ENCODE measurements at places on chromosomes 5 and 9. TPM values are rescaled to one million over a fixed set of nuclear protein-coding genes. Genes with fewer than 3 reads are reported as not detected.

- no peak for DNase-seq
- H3K4me1 ChIP-seq: no peaks in the 10 kb centered on the region
Measured at GRCh38 chr5:58718269-58718978, 135.5 kb downstream of the RAB3C start.

DNA sequence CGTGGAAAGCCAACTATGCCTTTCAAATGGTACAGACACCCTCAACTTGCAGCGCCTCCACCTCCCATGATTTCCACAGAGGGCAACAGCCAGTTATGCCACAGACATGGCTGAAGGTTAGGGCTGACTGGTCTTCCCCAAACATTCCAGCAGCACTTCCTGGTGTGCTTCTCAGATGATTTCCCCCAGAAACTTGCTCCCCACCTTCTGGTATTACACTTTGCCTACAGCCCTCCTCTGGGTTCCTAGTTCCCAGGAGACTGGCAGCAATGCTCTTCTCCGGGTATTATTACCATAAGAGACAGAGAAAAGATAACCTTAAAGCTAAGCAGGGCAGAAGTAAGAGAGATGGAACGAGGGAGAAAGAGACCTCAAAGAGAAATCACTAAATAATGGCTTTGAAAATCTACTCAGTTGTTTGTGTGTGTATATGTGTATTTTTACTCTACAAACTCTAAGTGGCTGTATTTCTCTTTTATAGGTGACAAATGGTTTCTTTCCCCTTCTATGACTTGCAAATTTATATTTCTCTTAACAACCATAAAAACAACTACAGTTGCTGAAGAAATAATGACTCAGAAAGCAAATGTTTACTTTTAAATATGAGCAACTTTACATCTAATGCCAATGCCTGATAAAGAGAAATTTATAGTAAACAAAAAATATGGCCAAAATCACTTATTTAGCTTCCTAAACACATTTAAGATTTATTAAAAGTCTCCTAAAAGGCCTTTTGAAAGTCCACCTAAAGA, 133.8 kb downstream of the PDE4D start:
- no peak overlapping the region for H3K27ac ChIP-seq
- no peaks in the 10 kb centered on the region for H3K4me1 ChIP-seq
- H3K36me3 ChIP-seq: no peaks in the 10 kb centered on the region
- no peaks in the 10 kb centered on the region for H3K27me3 ChIP-seq

The SWI5 gene
- polyA plus RNA-seq: 23.4 TPM

DNA sequence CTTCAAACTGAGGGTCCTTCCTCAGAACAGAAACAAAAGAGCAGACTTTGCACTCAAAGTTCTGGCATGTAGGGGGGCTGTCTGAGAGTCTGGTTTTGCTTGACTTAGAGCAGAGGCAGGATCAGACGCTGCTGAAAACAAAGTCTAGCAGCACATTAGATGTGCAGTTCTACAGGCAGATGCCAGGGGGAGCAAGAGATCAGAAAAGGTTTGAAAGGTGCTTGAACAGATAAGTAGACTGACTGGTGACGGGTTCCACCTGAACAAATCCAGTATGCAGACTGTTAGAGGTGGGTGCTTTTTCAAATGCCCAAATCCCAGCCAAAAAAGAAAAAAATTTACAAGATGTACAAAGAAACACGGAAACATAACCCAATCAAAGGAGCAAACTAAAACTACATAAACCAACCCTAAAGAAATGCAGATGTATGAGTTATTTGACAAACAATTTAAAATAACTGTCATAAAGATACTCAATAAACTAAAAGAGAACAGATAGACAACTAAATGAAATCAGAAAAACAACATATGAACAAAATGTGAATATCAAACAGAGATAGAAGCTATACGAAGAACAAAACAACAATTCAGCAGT, 194.7 kb upstream of the FREM1 start:
- H3K27me3 ChIP-seq: no peaks in the 10 kb centered on the region
- no peak overlapping the region for H3K27ac ChIP-seq
- DNase-seq: no peak
- H3K4me3 ChIP-seq: no peak overlapping the region

- H3K36me3 ChIP-seq: no peaks in the 10 kb centered on the region
- H3K27ac ChIP-seq: no peak overlapping the region
- no peaks in the 10 kb centered on the region for H3K4me1 ChIP-seq
- no peak overlapping the region for H3K4me3 ChIP-seq
- no peaks in the 10 kb centered on the region for H3K27me3 ChIP-seq
Measured at GRCh38 chr5:55917402-55918086, 66.4 kb downstream of the IL31RA start.

- H3K4me1 ChIP-seq: no peaks in the 10 kb centered on the region
- no peak overlapping the region for H3K4me3 ChIP-seq
- H3K36me3 ChIP-seq: no peaks in the 10 kb centered on the region
- H3K27ac ChIP-seq: no peak overlapping the region
Measured at GRCh38 chr5:96459313-96460121, 26.5 kb upstream of the PCSK1 start.

The CYSRT1 gene
- polyA plus RNA-seq: not detected

DNA sequence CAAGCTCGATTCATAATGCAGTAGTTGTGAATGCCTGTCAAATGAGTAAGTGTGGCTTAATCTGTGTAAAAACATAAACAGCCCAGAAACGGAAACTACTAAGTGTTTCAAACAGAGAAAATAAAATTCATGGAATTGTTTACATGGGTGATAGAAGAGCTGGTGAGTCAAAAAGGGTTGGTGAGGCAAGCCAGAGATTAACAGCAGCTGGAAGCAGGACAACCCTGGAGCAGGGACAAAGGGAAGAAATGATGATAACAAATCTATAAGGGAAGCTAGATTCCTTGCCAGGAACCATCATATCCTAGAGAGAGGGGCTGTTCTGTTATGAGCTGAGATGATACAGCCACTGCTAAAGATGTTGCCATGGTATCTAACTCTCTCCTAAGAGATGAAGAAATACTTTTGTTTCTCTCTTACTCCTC, 18.0 kb upstream of the PRR16 start:
- no peak overlapping the region for H3K4me3 ChIP-seq
- no peak for DNase-seq
- H3K36me3 ChIP-seq: no peaks in the 10 kb centered on the region
- H3K4me1 ChIP-seq: peaks cover 8% of the 10 kb centered on the region

DNA sequence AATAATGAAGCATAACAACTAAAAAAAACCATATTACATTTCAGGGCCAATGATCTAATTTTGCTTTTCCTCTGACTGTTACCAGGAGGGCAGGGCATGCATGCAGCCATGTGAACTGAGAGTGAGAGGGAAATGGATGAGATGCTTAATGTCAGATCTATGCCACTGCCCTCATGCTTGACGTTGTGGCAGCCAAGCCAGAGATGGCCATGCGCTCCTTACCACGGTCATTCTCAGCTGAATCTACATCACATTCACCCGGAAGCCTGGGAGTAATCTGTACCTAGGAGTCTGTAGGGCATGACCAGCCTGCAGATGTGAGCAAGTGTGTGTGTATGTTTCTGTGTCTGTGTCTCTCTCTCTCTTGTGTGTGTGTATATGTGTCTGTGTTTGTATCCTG, 183.7 kb downstream of the KDM4C start:
- no peak overlapping the region for H3K4me3 ChIP-seq
- H3K4me1 ChIP-seq: peaks cover 21% of the 10 kb centered on the region
- no peaks in the 10 kb centered on the region for H3K27me3 ChIP-seq
- DNase-seq: no peak
- H3K36me3 ChIP-seq: no peaks in the 10 kb centered on the region

DNA sequence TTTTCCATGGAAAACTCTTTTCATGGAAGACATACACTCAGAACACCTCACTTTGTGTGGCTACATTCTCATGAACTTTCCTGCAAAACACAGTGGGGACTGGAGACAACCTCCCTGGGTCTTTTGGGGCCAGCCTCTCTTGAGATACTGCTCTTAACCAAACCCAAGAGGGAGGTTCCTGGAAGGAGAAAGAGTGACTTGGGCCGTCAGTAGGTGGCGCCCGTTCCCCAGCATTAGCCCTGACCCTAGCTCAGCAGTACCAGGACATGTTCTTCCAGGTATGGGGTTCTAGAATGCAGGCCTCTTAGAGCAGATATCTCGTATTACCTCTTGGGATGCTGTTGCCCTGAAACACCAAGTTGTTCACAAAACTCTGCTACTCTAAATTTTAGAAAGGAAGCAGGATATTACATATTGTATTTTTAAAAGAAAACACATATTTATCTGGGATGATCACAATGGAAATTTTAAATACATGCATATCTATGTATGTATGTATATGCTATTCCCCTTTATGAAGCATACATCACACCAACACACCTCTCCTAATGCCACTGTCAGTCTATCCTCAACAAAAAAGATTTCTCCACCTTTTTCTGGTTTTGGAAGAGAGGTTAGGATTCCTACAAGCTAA, 15.8 kb upstream of the GLIS3 start:
- H3K4me1 ChIP-seq: no peaks in the 10 kb centered on the region
- H3K27me3 ChIP-seq: no peaks in the 10 kb centered on the region
- H3K36me3 ChIP-seq: no peaks in the 10 kb centered on the region

DNA sequence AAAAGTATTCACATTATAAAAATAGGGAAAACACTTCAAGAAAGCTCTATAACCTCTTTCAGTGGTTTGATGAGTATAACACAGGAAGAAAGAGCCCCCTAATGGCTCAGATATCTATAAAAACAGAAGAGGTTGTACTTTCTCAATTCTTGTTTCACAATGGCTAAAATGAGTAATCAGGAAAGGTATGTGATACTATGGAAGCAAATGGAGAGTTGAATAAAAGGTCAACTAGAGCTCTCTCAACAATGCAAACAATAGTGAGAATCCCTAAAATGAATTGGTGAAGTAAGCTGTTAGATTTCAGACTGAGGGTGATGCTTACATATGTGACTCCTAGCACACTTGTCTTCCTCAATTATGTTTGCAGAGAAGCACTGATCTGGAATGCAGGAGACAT, 584.6 kb upstream of the CDH18 start:
- H3K27ac ChIP-seq: no peak overlapping the region
- H3K4me1 ChIP-seq: no peaks in the 10 kb centered on the region
- H3K27me3 ChIP-seq: no peaks in the 10 kb centered on the region
- no peak overlapping the region for H3K4me3 ChIP-seq

The INSL4 gene
- polyA plus RNA-seq: not detected

The NUP188 gene
- 3.7 TPM for polyA plus RNA-seq

- no peak overlapping the region for H3K4me3 ChIP-seq
- no peaks in the 10 kb centered on the region for H3K36me3 ChIP-seq
- DNase-seq: peak; percentile 70
- H3K27me3 ChIP-seq: no peaks in the 10 kb centered on the region
Measured at GRCh38 chr5:122500245-122501088, 188.4 kb downstream of the SNCAIP start.

DNA sequence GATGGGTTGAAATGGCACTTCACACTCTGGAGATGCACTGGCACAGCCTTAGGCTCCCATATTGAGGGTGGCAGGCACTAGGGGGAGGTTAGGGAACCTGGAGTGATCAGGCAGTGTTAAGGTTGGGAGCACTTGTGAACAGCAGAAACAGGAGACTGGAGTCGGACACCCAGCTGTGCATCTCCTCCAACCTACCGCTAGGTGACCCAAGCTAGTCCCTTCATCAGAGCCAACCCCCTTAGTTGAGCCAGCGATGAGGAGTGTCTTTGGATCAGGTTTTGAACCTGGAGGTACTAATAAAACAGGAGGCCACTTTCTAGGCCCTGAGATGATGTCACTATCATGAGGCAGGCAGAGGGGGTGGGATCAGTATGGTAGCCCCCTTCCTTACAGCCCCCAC, 1.7 kb downstream of the ACTL7B start:
- H3K4me1 ChIP-seq: no peaks in the 10 kb centered on the region
- no peak overlapping the region for H3K4me3 ChIP-seq
- H3K27ac ChIP-seq: no peak overlapping the region
- no peak for DNase-seq
- no peaks in the 10 kb centered on the region for H3K36me3 ChIP-seq

The TDRD7 gene
- 15.5 TPM for polyA plus RNA-seq

The AIF1L gene
- polyA plus RNA-seq: 3.9 TPM

DNA sequence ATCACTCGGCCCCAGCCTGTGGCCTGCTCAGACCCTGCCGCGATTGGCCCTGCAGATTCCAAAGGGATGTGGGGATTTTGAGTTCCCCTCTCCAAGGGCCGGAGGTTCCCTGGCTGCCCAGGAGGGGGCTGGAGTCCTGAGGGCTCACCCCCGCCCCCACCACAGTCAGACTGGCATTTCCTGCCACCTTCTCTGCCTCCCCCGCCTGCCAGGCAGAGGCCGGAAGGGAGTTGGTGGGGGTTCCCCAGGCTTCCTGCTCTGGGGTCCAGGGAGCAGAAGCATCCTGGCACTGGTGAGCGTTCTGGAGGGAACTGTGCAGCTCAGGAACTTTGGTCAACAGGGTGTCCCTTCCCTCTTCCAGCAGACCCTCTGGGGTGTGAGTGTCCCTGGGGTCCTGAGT, 70.6 kb downstream of the RXRA start:
- no peaks in the 10 kb centered on the region for H3K36me3 ChIP-seq
- no peak for DNase-seq
- H3K4me3 ChIP-seq: no peak overlapping the region

DNA sequence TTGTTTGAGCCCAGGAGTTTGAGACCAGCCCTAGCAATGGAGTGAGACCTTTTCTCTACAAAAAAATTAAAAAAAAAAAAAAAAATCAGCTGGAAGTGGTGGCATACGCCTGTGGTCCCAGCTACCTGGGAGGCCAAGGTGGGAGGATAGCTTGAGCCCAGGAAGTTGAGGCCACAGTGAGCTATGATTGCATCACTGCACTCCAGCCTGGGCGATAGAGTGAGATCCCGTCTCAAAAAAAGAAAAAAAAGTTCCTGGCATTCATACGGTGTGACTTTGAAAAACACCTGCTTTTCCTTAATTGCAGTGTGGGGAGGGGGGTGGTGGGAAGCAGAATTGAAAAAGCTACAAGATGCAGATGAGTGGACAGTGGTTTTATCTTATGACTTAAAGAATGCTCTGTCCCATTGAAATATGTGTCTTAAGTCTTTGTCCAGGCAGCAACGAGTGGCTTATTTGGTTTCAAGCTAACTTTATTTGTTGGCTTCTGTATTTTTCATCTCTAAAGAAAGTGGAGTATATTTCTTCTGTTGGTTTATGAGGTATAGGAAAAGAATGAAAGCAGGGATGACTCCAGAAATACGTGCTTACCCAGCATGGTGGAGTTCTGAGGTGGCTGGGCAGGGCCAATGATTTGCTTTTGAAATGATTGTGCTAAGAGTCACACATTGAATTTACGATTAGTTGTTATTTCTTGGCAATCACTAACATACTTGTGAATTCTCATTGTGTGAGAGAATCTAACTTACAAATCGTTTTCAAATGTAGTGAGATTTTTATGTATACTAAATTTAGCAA, 27.8 kb downstream of the ROPN1L start:
- no peaks in the 10 kb centered on the region for H3K36me3 ChIP-seq
- H3K4me3 ChIP-seq: no peak overlapping the region
- no peaks in the 10 kb centered on the region for H3K4me1 ChIP-seq
- H3K27me3 ChIP-seq: no peaks in the 10 kb centered on the region
- no peak overlapping the region for H3K27ac ChIP-seq
- DNase-seq: no peak

The ZFR gene
- polyA plus RNA-seq: 26.5 TPM

The DBH gene
- polyA plus RNA-seq: not detected

The CTSV gene
- polyA plus RNA-seq: 2.5 TPM

GRCh38 chr9:107216329-107216728, 66.8 kb upstream of the RAD23B start:
- no peaks in the 10 kb centered on the region for H3K4me1 ChIP-seq
- H3K36me3 ChIP-seq: no peaks in the 10 kb centered on the region
- no peak overlapping the region for H3K27ac ChIP-seq
- DNase-seq: no peak
- no peak overlapping the region for H3K4me3 ChIP-seq

All from sigmoid colon (tissue), 7 donors.